Sigmoid colon (tissue), 7 donors: ENCODE measurements at places on chromosomes 12 and 14. TPM values are rescaled to one million over a fixed set of nuclear protein-coding genes. Genes with fewer than 3 reads are reported as not detected.

Gene TAS2R7
- not detected for total RNA-seq

DNA sequence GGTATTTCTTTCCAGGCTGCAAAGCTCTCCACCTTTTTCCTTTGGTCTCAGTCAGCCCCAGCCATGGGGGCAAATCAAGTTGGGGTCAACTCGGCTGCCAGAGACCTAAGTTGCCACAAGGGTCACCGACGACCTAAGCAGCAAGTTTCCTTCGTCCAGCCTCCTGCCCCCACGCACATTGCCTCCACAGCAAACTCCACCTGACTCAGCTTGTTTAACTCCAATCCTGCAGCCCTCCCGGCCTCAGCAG is 767 bp upstream of the KCNMB4 start:
- no peak for DNase-seq

GRCh38 chr14:24254630-24255392 is 8.2 kb downstream of the TGM1 start:
- no peak for DNase-seq

Gene CCDC92
- 54.0 TPM for total RNA-seq

Gene WIF1
- not detected for total RNA-seq

Gene TAS2R19
- 6.9 TPM for total RNA-seq

DNA sequence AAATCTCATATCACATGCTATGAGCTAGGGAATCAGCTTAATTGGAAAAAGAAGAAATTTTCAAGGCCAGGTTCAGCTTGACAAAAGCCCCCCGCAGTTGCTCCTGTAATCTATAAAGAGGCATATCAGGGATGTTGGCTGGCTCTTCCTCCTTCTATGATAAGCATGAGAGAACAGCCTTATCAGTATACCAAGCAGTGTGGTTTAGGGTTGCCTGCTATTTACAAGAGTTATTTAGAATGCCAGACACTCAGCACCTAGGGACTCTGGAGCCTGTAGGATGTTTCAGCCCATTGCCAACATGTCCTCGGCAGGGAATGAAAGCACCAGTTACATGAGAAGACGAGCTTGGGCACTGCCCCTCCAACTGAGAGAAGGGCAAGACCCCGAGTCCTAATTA is 89.5 kb upstream of the TMPO start:
- no peak for DNase-seq

GRCh38 chr12:25186038-25186787 is 8.7 kb downstream of the DNAI7 start:
- DNase-seq, result no peak

DNA sequence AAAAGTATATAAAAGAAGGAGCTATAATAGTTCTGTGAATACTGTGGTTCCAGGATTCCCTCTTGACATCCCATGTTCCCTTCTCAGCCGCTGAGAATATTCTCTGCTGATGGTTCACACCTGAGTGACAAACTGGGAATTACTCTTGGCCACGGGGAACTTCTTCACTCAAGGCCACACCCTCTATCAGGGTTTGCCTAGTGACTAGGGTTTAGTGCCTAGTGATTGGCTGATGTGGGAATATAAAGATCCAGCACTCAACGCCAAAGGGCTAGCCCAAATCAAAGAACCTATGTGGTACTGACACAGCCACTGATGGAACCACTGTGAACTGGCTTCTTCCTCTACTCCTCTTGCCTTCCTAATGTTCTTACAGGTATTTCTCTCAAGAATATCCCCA is 248.4 kb downstream of the ASCL1 start:
- DNase-seq, result no peak

- DNase-seq, result peak; percentile 74
Measured at GRCh38 chr12:67649570-67650387, 1.2 kb downstream of the DYRK2 start.

Gene ACOT6
- total RNA-seq, result not detected

Gene FAM90A1
- not detected for total RNA-seq

- no peak for DNase-seq
Measured at GRCh38 chr14:50521912-50522341, 10.4 kb downstream of the MAP4K5 start.

GRCh38 chr14:21978184-21978998 is 304.8 kb upstream of the OR4E1 start:
- peak; percentile 64 for DNase-seq

Gene PPP1R1A
- 48.9 TPM for total RNA-seq

DNA sequence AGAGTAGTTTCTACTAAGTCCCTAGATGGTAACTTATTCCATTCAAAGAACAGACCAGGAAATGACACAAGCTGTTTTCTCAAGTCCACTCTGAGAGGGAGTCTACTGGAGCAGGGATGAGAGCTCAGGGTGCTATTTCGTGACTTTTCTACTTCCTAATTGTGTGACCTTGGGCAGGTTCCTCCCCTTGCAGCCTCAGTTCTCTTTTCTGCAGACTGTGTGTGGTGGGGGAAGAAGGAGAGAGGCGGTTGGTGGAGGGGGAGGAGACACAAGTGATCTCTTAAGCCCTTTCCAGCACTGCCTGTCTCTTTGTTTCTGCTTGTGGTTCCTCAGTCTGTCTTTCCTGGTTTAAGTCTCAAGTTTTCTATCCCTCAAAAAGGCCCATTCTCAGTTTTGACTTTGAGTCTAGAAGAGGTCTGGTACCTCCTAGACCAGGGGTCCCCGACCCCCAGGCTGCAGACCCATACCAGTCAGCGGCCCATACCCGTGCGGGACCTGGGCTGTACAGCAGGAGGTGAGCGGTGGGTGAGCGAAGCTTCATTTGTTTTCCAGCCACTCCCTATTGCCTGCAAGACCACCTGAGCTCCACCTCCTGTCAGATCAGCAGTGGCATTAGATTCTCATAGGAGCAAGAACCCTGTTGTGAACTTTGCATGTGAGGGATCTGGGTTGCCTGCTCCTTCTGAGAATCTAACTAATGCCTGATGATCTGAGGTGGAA is 10.7 kb downstream of the FGF6 start:
- no peak for DNase-seq

GRCh38 chr14:61203081-61203753 is 77.9 kb downstream of the TMEM30B start:
- no peak for DNase-seq
